ENCODE measurements at places on chromosomes 13 and 19.

DNA sequence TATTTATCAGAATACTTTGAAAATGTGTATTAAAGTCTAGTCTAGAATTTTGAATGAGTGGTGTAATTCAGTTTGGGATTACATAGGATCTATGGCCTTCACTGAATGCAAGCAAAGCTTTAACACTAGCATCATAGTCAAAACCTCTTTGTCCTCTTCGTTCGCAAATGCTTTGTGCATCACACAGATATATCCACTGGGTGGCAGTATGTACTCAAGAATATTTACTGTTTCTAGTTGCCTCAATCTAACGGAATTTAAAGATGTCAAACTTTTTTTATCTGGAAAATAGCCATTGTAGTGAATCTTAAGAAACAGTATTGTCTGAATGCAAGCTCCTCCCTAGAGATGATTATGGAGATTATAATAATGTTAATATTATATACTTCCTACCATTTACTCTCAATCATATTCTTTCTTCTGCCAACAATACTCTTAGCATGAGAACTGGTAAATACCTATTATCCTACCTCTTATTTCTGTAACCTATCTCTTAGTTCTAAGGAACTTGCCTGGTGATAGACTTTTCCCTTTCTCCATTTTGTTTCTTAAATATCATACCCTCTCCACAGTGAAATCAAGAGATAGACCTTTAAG is 25.8 kb downstream of the LACC1 start:
- DNase-seq, result peak; percentile 6

GRCh38 chr13:51765142-51765515 is 38.8 kb downstream of the DHRS12 start:
- no peak for DNase-seq

- no peak for DNase-seq
Measured at GRCh38 chr13:43783820-43784219, 3.0 kb downstream of the ENOX1 start.

DNA sequence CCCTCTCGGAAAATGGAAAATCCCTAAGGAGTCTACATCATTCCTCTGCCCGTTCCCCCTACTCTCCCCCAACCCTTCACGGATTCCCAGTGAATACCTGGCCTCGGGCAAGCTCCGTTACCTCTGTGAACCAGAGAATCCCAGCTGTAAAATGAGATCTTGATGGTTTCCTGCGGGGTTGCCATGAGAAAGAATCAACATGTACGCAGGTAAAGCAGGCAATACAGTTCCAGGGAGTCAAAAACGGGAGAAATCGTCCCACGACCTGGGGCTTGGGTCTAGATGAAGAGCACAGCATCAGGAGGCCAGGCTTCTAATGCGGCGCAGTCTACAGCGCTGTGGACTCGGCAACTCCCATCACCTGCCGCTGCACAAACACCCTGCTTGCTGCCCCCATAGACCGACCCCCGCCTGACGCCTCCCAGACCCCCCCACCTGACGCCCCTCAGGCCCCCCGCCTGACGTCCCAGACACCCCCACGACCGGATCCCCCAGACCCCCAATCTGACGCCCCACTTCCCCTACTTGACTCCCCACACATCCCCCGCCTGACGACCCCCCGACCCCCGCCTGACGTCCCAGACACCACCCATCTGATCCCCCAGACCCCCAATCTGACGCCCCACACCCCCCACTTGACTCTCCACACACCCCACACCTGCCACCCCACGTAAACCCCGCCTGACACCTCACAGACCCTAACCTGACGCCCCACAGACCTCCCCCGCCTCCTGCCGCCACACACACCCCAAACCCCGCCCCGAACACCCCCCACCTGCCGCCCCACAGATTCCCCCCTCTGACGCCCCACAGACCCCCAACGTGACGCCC is 680 bp downstream of the LIG4 start:
- no peak for DNase-seq

DNA sequence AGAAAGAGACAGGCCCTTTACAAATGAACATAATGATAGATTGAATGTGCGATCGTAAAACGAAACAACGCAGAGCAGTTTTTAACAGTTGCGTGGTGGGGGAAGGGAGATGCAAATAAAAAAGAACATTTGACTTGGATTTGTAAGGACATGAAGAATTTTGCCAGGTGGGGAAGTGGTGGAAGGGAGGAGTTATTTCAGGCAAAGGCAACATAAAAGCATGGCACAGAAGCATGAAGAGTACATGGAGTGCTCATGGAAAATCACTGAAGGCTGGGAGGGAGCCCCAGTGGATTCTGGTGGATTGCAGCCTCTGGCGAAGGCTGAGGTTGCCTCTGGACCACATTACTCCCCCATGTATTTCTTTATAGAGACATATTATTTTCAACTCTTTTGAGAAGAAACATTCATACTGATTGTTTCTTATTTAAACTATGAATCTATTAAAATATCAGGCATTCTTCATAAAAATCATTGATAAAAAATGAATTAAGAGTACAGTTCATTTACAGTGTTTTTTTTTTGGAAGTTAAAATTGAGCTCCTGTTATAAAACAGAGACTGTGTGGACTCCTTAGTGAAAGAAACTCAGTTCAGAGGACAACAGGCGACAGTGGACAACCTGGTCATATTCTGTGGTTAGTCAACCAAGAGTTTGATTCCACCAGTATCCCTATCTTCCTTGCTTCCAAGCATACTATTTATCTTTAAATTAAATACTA is 57.5 kb downstream of the STARD13 start:
- no peak for DNase-seq

Measured in T-helper 2 cell treated with Interferon-gamma antibody and Interleukin-4, amounts not matched to agents 5 μg/mL and 100 μg/mL, for 36 hours (primary cell).